ENCODE measurements at places on chromosomes 12 and 14.

GRCh38 chr14:71454513-71455332 lies 477.5 kb upstream of the RGS6 start:
- DNase-seq = no peak

DNA sequence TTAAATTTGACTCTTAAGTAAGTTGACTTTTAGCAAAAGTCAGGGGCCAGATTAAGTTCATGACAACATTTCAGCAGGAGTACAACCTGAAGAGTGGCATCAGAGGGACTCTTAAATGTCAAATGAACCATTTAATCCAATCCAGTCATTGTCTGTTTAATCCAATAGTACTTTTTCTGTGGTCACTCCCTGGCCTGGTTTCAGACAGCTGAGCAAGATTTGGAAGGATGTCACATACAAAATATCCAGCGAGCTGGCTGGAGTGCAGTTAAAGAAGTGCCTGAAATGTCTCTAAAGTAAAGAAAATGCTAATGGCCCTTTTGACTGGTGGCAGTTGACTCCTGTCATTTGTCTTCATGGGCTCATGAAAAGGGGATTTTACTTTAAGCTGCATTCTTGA lies 1082.1 kb downstream of the AACS start:
- DNase-seq = no peak

DNA sequence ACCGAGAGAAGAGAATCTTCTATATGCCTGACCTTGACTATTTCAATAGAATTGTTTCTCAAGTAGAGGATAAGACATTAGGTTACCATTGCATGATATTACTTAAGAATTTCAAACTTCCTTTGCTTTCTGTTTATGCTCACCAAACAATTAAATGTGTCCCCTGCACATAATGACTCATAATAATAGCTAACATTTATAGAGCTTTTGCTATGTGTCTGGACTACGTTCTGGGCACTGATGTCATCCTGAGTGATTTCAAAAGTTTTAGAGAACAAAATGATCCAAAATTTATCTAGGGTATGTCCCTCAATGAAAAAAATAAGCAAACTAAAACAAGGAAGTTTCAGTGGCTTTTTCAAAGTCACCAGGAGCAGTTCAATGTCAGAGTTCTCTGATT lies 38.8 kb downstream of the SLC15A5 start:
- DNase-seq = no peak

DNA sequence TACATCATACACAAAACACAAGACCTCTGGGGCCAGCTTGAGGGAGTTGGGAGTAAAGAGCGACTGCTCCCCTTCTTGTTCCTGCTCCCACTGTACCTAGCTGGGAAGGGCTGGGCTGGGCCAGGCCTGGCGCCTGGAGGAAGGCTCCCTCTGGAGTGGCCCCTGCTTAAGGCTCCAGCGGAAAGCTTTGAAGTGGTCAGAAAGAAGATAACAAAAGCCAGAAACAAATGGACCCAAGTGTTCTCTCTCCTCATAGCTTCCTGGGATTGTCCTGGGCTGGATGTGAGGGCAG lies 25.3 kb downstream of the PRPF40B start:
- DNase-seq = no peak

GRCh38 chr14:89936654-89937185 lies 17.8 kb downstream of the EFCAB11 start:
- DNase-seq = no peak

GRCh38 chr12:93742110-93742934 lies 65.1 kb downstream of the CRADD start:
- peak; percentile 65 for DNase-seq

GRCh38 chr12:88334271-88334670 lies 192.2 kb downstream of the TMTC3 start:
- DNase-seq = peak; percentile 7

DNA sequence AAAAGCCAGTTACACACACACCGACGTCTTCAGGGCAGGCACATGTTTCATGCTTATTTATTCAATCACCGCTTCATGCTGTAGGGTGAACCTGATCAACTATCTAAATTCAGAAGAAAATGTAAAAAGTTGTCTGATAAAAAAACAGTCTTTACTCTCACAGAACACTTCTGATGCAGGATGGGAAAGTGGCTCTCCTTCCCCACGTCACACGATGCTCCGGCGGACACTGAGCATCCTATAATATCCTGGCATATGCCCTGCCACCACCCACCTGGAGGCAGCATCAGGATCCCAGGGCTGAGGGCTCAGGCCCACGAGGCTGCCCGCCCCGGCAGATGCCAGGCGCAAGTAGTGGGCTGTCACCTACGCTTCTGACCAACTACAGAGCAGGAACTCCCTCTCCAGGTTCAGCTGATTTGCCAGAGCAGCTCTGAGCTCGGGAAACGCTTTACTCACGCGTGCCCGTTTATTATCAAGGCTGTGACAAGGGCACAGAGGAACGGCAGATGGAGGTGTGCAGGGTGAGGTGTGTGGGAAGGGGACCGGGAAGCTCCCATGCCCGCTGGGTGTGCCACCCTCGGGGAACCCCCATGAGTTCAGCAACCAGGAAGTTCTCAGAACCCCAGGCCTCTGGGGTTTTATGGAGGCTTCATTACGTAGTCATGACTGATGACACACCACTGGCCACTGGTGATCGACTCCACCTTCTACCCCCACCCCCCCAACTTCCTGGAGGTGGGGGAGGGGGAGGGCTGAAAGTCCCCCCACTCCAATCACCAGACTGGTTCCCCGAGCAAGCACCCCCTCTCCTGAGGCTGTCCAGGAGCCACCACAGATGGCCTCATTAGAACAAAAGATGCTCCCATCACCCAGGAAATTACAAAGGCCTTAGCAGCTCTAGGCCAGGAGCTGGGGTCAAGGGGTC lies 32.1 kb downstream of the SLC15A4 start:
- no peak for DNase-seq

- DNase-seq = no peak
These were observed 57.8 kb downstream of the SSH1 start for GRCh38 chr12:108799401-108800243.

- DNase-seq = no peak
These were observed 114.2 kb upstream of the MDM1 start for GRCh38 chr12:68446384-68446783.
